ENCODE measurements at places on chromosomes 1 and 21.

DNA sequence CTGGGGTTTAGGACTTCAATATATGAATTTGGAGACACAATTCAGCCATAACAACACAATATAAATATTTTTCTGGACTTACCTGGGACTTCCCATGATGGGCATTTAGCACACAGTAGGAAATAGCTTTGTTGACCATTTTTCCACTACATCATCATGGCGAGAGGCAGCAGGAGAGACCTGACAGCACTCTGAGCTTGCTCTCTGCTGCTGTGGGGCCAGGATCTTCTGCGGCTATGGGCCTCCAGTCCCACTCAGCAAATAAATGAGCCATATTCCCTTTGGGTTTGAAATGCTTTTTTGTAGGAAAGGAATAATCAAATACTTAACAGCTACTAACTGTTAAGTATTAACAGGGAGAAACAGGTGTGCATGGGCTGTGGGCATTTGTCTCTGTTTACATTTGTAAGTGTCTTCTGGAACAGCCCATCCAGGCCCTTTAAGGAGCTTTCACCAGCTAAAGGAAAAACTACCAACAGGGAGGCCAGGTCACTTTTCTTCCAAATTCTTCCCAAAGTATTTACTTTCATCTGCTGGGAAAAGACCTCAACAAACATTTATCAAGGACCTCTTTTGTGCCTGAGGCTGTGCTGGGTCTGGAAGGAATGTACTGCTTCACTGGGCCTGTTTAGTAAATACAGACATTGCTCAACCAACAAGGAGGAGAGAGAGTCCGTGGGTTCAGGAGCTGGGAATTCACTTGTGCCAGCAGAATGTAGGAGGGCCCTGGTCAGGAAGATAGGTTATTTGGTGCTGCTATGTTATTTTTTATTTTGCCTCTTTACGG, 133.2 kb downstream of the LRIG2 start:
- DNase-seq = no peak

DNA sequence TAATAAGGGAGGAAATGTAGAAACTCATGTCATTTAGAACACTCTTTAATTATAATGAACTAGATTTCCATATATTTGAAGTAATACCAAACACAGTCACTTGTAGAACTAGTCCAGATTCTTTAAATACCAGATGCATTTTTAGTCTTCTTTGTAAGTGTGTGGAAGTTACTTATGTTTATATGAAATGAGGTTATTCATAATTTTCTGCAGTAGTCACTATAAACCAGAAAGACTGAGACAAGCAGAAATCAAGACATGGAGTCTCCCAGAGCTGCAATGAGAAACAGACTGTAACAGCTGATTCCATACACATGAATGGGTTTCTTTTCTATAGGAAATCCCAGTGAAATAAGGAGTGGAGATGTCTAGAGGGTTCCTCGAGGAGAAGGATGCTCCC, 216.6 kb upstream of the ZP4 start:
- no peak for DNase-seq

- DNase-seq = peak; percentile 12
These were observed 56.3 kb upstream of the FBXO28 start for GRCh38 chr1:224057461-224058199.

GRCh38 chr1:183379951-183380350, 38.2 kb downstream of the NMNAT2 start:
- DNase-seq = no peak

DNA sequence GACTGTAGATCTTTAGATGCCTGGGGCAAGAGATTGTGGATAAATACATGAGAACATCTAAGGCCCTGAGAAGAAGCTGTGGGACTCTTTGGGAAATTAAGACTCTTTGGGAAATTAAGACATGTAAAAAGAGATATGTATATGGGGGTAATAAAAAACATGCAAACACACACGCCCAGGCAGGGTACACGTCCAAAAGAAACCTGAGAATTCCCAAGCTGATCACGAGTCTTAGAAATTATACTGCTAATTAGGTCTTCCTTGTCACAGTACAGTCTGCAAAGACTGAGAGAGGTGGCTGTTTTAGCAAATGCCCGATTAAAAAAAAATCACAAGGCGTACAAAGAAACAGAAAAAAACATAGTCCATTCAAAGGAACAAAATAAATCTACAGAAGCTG, 39.3 kb upstream of the ERO1B start:
- DNase-seq = no peak

DNA sequence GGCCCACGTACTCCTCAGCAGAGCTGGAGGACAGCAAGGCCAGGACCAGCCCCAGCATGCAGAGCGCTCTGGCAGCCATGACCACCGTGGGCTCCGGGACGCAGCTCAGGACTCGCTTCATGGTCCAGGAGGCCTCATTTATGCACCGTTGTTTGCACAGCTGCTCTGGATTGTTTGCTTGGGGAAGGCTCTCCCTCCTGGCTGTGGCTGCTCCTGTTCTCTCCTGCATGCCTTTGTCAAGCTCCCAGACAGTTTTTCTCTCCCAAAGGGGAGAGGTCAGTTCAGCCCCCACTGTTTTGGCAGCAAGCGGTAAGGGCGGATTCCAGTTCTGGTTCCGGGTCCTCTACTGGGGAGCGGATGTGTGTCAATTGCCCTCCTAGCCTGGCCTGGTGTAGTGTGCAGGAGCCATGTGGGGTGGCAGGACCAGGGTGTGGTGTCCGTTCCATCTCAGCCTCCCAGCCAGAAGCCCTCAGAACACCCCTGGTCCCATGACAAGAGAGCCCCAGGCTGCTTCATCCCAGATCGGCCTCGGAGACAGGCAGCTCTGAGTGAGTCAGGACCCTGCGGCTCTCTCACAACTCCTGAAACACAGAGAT, at the start of gene TFF3:
Gene TFF3 (minus strand): TSS at position 114 of the 596 bp plus-strand sequence. CDS start 35 bp downstream, at position 79.
- peak; percentile 49 for DNase-seq

DNA sequence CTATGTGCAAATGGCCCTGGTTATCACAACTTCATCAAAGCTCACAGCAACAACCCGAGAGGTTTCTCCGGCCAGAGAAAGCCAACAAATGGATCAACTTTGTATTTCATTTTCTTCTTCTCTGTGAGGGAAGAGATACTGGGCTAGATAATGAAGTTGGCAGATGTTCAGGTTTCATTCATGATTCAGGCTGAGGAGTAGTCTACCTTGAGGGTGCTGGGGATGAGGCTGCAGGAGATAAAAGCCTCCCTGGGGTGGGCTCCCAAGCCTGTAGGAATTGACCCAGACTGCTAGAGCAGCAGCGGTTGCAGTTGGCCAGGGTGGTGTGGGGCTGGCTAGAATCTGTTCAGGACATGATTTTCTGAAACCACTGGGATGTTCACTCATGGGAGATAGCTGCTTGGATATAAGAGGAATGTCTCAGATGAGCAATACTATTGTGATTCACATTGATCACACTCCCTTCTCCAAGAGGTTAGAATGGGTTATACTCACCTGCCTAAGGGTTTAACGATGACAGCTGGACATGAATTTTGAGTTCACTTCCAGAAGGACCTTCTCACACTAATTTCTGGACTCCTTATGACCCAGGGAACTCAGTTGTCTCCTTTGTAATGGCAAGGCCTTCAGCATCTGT, 64.0 kb downstream of the SYT6 start:
- DNase-seq = no peak

DNA sequence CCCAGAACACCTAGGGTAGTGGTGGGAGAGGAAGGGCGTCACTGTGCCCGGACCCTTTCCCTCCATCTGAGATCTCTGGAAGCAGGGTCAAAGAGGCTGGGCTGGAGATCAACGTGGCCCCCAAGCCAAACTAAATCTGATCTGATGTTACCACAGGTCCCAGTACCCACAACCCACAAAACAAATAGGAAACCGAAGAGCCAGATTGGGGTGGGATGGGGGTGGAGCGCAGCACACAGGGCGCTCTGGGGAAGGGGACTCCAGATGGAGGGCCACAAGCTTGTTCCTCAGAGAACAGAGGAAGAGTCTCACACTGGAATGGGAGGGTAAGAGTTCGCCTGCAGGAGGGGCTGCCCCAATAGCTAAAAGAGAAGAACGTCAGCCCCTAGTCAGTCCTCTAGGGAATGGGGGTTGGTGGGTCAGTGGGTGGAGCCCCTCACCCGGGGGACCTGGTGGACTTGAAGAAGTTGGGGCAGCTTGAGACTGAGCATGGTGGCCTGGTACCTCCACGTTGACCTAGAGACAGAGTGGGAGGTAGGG, 1.5 kb downstream of the PAQR6 start:
- DNase-seq = no peak

DNA sequence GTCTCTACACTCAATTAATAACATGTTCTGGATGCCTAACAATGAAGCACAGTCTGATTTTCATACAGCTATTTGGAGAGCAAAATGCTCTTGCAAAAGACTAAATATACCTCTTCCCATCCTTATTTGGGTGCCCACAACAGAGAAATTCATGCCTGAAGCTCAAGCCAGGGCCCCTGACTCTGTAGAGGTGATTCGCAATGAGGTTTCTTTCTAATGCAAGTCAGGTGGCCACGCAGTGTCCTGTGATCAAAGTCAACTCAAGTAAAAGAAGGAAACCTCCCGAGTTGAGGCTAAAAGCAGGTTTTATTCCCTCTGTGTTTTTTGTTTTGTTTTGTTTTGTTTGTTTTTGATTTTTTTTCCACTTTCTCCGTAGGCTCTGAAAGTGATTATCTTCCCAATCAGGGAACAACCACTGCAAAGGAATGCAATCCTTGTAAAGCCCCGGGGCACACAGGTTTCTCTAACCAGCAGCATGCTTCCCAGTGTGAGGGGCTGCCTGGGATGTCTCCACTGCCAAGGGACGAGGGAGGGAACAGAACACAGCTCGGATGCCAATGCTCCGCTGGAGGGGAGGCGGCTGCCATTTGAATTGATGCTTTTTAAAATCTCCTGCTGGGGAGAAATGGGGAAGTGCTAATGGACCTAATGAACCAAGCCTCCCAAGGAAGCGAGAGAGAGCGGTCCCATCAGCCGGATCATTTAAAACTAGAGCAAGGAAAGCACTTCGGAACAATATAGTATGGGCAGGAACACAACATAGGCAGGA, 73.8 kb upstream of the SSX2IP start:
- DNase-seq = no peak

GRCh38 chr1:2975466-2976179, 45.6 kb upstream of the ACTRT2 start:
- no peak for DNase-seq

- no peak for DNase-seq
These were observed 7.2 kb downstream of the PRDM2 start for GRCh38 chr1:13707164-13707563.

Data from ecto neural progenitor cell (in vitro differentiated cells).